NCI-H524 treated with DMSO at 0.1 percent for 48 hours (cell line): ENCODE measurements at places on chromosomes 5 and 9.

DNA sequence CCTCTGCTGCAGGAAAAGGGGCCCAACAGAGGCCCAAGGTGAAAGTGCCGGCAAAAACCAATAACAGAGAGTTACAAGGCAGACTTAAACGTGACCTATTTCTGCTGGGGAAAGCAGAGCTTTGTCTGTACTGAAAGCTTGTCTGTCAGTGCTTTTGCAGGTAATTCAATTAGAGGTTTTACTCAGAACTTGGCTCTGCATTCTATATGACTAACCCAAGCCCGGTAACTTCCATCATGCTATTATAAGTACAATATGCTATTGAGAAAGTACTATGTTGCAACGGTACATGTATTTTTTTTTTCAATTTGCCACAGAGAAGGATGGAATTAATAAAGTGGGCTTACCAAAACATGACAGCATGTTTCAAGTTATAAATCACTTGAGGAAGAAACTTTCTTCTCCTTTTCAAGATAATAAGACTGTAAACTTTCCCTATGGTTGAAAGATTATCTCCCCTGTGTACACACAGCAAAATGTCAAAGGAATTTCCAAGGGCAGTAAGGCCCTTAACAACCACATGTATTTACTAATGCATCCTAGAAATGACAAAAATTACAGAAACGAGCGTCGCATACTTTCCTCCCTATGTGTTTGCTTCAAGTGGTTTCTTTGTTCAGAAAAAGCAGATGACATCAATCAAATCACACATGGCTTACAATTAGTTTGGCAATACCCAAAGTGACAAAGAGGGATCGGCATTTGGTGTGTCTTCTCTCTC, 282.4 kb downstream of the EFNA5 start:
- DNase-seq = no peak

- no peak for DNase-seq
Measured at GRCh38 chr5:170651604-170652277, 131.8 kb upstream of the GABRP start.

DNA sequence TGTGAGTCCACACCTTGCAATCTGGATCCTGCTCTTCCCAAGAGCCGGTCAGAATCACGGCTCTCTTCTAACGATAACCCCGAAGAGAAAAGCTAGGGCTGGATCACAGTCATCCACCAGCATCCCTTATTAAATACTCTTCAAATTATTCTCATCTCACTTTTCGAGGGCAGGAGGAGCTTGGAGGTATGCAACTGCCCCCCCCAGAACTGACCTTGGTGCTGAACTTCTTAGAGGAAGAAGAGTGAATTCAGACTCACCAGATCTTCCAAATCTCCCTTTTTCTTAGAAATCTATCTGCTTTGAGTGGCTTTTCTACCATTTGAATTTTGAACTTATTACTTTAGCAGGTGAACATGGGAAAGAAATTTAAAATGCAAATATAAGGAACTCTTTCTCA, 75.7 kb downstream of the MED10 start:
- no peak for DNase-seq

- DNase-seq = no peak
Measured at GRCh38 chr5:71954329-71954728, 152.9 kb upstream of the MAP1B start.

DNA sequence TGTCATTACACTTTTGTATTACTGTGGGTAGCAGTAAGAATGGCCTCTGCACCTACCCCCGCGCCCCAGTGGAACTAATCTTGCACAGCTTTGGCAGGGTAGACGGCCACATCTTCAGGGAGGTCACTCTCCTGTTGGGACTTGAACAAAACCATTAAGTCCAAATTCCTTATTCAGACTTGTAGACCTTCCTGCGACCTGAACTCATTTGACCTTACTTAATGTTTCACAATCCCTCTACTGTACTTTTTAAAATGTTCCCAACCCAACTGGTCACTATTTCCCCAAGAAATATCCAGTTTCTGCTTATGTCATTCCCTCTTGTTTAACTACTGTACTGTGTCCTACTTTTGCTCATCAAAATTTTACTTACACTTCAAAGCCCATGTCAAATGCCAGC, 5.3 kb upstream of the FAM120AOS start:
- DNase-seq = no peak

- no peak for DNase-seq
Measured at GRCh38 chr9:109248133-109248581, 72.7 kb downstream of the EPB41L4B start.

DNA sequence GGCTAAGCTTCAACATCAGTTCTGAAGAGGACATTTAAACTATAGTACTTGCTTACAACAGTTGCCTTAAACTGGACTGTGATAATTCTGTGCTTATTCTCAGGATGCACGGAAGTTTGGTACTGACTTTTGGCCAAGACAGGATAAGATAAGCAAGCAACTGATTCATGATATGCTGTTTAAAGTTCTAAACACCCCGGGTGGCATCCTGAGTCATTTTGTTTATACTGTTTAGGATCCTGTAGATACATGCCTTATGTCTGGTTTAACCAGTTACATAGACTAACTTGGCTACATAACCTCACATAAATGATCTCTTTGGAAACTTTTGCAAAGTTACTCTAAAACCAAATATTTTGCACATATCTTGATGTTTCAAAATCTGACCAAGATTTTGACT, 95.9 kb downstream of the CDH9 start:
- DNase-seq = no peak

GRCh38 chr9:116049456-116049855, 104.1 kb upstream of the PAPPA start:
- no peak for DNase-seq

DNA sequence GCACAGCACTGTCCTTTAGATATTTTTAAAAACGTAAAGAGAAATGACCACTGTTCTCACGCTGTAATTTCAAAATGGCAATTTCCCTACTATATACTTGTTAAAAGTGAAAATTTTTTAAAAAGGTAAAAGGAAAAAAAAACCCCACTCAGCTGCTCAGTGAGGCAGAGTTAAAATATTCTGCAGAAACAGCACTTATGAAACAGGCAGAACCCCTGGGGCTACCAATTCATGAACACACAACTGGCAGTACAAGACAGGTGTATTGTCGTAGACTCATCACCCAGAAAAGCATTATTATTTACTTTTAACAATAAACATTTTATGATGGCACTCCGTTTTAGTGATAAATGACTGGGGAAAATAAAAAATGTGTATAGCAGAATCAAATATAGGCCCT, 1.5 kb upstream of the RASGRF2 start:
- DNase-seq = no peak

- DNase-seq = no peak
Measured at GRCh38 chr5:145471831-145472612, 363.1 kb downstream of the PRELID2 start.

DNA sequence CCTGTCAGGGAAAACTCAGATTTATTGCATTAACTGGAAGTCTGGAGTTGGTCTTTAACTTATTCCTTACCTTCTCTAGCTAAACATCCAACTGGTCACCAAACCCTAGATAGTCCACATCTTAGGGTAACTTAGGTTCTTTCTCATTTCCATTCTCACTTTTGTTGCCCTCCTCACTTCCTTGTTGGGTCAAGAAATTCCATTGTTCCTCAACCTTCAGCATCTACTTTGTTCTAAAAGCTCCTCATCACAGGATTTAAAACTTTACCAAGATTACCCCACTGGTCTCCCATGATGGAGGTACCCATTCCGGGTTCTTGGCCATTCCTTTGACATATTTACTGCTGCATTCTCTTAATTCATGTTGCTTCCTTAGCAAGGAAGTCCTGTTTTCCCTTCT, 32.1 kb downstream of the PTTG1 start:
- no peak for DNase-seq

GRCh38 chr9:69397384-69398214, 72.6 kb downstream of the ENTREP1 start:
- no peak for DNase-seq

- DNase-seq = no peak
Measured at GRCh38 chr5:125713109-125713805, 710.0 kb upstream of the GRAMD2B start.

- DNase-seq = no peak
Measured at GRCh38 chr5:10456583-10457420, 15.1 kb downstream of the ROPN1L start.

DNA sequence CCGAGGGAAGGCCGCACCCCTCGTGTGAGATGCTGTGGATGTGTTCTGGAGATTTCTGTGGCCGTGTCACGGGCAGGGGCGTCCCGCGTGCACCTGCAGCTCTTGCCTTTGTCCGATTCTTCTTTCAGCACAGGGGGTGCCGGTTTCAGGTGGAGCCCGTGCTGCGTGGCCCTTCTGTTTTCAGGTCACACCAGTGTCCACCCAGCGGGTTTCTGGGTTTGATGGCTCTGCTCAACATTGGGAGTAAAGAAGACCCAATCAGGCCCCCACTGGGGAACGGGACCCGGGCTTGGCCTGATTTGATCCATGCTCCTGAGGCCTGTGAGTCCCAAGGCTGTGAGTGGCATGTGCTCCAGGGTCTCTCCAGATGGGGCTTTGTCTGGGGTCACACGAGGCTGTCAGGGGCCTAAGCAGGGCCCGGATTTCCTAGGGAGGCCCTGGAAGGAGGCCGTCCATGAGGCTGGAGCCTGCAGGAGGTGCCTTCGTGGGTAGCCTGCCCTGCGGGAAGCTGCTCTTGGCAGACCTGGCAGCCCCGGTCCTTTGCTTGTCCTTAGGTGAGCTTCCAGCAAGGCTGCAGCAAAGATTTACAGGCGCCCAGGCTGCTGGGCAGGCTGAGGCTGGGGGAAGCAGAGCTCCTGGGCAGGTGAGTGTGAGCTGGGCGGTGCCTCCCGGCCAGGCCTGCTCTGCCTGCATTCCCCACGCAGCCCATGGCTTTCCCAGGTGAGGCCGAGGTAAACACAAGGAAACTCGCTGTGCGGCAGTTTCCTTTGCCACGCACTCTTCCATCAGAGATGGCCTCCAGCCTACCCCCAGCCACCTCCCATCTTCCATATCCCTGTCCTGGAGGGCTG, 12.8 kb downstream of the MRPL36 start:
- DNase-seq = no peak

- DNase-seq = no peak
Measured at GRCh38 chr9:101893661-101894646, 155.5 kb upstream of the GRIN3A start.

DNA sequence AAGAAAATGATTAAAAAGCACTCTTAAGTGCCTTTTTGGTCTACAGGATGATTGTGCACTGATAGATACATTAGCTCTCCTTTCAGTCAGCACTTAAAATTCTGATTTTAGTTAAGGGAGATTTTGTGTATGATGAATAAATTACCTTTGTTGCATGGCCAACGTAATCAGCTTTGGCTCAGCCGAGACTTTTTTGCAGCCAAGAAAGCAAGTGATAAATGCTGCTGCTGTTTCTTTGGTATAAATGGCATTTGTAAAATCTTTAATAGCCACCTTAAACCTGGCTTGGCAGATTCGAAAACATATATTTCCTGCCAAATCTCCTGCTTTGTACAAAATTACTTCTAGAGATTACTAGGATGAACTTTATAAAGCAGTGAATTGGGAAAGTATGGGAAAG, 147.7 kb downstream of the DCP2 start:
- DNase-seq = no peak

DNA sequence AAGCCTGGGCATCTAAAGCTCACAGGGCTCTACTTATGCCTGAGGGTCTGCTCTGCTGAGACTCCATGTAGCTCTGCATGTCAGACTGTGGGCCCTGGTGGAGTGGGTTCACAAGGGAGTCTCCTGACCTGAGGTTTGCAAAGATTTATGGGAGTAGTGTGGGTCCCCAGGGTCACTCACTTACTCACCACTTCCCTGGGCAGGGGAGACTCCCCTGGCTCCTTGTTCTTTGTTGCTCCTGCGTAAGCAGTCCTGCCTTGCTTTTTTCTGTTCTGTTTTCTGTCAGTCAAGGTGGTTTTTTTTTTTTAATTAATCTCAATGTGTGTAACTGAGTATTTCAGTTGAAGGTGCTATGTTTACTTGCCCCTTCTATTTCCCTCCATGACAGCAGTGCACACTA, 256.6 kb downstream of the TMEM38B start:
- DNase-seq = no peak

DNA sequence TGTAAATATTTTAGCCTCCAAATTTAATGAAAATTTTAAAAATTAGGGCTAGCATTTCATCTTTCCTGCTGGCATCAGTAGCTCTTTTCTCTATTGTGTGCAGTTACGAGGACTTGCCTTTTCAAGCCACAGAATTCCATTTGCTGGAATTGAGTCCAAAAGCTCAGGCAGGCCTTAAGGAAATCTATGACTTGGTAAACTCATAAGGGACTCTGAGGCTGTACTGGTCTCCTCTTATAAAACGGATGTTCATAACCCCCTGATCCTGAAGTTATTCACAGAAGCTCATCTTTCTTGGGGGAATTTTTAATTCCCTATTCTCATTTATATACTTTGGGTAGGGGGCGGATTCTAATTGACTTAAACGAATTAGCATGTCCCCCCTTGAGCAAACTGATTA, 23.4 kb downstream of the ANKRA2 start:
- no peak for DNase-seq

DNA sequence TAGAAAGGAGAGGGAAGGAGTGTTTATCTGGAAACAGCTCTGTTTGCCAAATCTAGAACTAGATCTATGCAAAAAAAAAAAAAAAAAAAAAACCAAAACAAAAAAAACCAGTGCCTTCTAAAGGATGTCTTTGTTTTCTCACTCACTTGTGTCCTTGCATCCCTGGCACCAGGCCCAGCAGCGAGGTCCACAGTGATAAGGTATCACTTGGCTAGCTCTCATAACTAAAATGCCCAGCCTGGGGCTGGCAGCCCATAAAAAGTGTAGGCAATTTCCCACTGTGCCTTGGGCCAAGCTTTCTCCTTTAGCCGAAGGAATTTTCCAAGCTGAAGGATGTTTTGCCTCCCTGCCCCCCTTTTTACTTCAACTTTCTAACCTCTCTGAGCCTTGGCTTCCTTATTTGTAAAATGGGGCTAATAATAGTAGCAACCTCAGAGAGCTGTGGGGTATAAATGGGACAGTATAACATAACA, 20.8 kb downstream of the RGS3 start:
- DNase-seq = no peak

- DNase-seq = no peak
Measured at GRCh38 chr5:33364406-33364805, 76.4 kb upstream of the TARS1 start.

GRCh38 chr9:123003466-123003865, 30.0 kb upstream of the GPR21 start:
- DNase-seq = no peak

- no peak for DNase-seq
Measured at GRCh38 chr5:57117596-57117995, 56.3 kb upstream of the GPBP1 start.

- no peak for DNase-seq
Measured at GRCh38 chr9:76571743-76572146, 112.8 kb downstream of the GCNT1 start.

- peak; percentile 50 for DNase-seq
Measured at GRCh38 chr9:99184475-99185347, 37.0 kb downstream of the ALG2 start.

GRCh38 chr5:112923148-112923917, 1.3 kb upstream of the REEP5 start:
- no peak for DNase-seq
